Activated T-cell treated with anti-CD3 and anti-CD28 coated beads for 24 hours (primary cell): ENCODE measurements at places on chromosomes 4 and X.

DNA sequence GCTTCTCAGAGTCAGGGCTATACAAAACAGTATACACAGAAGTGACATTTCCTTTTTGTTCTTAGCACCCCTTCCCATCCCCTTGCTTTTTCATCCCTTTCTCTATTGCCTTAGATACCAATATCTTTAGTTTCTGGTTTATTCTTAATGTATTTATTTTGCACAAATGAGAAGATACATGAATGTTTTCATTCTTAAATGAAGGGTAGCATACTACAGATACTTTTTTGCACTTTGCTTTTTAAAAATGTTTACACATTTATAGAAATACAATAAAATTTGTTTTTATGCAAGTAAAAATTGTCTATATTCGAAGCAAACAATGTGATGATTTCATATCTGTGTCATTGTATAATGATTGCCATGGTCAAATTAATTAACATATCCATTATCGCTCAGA lies 33.1 kb downstream of the TSPAN7 start:
- no peak for DNase-seq

DNA sequence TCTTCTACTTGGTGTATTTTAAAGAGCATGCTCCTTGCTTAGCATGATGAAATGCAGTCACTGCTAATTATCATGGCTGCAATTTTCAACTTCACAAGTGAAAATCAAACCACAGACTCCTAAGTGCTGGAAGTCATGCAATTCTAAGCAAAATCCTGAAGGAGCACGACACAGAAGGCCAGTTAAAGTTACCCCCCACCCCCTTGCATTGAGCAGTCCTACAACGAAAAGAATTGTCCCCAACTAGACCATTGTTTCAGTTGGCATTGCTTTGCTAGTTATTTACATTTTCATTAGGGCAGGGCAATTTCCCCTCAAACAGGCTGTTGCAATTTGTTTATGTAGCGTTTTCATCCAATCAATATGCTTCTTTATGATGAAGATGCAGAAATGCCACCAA lies 321.2 kb downstream of the PCDH7 start:
- DNase-seq: no peak

DNA sequence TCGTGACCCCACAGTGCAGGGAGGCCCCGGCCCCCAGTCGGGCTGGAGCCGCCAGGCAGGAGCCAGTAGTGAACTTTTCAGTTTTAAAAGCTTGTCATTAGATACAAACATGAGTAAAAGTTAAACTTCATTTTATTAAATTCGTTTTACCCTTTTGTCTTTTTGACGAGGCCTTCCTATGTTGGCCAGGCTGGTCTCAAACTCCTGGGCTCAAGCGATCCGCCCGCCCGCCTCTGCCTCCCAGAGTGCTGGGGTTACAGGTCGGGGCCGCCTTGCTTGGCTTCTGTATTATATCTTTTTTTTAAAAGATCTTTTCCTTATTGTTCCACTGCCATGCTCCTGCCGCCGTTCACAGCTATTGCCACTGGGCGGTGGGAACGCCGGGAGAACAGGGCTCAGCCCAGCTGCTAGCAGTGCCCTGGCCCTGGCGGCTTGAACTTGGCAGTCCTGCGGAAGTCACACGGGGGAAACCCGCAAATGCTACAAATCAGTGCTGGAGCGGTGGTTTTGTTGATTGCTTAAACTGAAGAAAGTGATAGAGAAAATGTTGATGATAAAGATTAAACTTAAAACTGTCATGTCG lies 968 bp upstream of the NELFA start:
- peak; percentile 34 for DNase-seq

DNA sequence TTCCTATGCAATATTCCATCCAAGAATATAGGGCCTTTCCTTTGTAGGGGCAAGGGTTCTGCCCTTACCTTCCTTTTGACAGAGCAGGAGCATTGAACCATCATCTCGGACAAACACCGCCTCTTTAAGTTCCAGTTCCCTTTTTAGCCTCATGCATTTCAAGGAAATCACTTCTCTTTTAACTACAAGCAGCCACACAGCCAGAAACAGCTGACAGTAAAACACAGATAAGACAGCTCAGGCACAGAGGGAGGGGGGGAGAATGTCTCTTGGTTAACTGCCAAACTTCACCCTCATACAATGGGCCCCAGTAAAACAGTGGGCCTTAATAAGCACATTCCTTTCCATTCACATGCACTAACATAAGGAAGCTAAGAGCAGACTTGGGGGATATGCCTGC lies 648.3 kb downstream of the GABRG1 start:
- no peak for DNase-seq

- no peak for DNase-seq
Measured at GRCh38 chrX:20061855-20062254, 54.9 kb downstream of the MAP7D2 start.

- no peak for DNase-seq
Measured at GRCh38 chrX:10199212-10199611, 42.4 kb downstream of the CLCN4 start.

DNA sequence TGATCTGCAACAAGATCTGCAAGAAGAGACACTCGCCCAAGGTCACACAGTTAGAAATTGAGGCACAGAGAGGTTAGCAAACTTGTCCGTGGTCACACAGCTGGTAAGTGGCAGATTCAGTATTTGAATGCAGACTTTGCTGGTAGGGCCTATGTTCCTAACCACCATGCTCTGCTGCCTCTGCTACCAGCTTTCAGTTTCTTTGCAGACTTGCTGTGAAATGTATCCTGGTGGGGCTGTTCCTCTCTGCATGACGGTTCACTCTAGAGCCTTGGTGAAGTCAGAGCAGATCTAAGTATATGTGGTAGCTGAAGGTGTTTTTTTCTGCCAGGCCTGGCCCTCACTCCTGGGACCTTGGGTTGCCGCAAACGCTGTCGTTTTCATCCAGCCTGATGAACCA lies 87.1 kb downstream of the BEND2 start:
- no peak for DNase-seq
